ENCODE measurements at places on chromosomes 11 and 22.

DNA sequence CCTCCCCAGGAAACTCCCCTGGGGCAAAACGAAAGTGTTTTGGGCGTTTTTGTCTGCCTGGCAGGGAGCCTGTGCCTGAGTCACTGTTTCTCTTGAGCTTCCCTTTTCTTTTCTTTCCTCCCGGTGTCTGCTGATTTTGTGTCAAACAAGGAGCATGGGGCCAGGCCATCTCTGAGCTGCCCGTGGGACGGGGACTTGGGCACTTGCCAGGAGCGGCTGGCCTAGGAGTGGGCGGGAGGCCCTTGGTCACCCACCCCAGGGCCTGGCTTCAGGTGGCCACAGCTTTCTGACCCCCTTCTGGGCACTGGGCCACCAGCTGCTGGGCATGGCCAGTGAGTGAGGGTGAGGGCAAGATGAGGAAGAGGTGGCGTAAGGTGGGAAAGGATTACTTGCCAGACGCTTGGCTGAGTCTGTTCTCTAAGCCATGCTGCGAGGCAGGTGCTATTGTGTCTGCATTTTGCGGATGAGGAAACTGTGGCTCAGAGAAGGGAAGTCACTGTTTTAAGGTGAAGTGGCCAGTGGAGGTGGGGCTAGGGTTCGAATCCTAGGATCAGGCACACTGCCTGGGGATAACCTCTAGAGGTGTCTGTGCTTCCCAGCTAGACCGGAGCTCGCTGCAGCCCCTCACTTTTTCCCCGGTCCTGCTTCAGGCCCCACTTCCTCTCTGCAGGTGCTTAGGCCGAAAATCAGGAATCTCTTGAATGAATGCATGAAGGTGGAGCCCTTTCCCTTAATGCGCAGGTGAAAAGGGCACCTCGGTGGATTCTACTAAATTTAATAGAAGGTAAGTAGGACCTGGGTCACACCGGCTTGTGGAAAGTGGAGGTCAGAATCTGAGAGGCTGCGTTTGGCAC is 7.8 kb upstream of the NFAM1 start:
- DNase-seq: no peak

DNA sequence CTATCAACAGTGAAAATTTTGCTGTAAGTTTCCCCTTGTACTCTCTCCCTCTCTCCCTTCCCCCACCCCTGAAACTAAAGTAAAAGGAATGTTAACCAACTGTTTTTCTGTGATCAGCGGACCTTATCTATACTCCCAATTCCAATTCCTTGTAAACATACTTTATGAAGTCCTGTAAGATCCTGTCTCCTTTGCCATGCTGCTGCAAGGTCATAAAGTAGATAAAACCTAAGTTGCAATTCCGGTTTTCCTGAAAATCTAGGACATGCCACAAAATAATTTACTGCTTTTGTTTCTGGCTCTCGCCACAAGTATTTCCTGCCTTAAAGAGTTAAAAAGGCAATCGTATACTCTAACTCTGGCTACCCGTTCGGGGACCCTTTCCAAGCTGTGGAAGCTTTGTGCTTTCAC is 1469.0 kb downstream of the LRRC4C start:
- no peak for DNase-seq

DNA sequence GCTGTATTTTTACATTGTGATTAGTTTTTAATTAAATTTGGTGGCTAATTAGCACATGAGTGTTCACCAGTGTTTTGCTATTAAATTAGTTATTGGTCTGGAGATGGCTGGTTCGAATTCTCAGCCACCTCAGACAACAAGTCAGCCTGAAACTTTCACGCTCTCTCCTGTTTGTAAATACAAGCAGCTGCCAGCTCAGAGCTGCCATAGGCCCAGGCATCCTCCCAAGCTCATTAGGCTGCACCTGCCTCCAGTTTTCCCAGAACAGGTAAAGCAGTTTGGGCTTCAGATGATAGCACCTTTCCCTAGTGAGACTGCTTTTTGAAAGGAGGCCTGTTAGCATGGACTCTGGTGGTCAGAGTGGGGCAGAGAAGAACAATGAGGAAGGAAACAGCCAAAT is 156.8 kb downstream of the NAV2 start:
- DNase-seq: no peak

DNA sequence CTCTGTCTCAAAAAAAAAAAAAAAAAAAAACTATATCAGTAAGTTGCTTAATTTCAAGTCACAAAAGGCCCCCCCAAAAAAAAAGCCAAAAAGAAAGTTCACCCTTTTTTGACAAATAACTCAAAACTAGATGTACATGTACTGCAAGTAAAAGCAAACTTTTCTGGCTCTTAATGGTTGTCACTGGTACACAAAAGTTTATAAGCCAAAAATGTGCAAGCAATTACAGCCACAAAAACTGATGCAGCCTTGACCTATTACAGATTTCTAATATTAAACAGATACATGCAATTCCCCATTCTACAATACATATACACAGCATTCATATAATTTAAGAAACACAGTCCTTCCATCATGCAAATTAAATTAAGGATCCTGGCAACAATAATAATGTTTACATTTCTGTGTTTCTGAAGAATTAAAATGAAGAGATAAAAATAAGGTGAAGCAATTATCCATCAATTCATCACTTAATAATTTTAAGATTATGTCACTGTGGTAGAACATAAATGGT is 18.6 kb downstream of the PICALM start:
- no peak for DNase-seq

GRCh38 chr11:117843666-117844484 is 19.3 kb upstream of the FXYD2 start:
- peak; percentile 84 for DNase-seq

DNA sequence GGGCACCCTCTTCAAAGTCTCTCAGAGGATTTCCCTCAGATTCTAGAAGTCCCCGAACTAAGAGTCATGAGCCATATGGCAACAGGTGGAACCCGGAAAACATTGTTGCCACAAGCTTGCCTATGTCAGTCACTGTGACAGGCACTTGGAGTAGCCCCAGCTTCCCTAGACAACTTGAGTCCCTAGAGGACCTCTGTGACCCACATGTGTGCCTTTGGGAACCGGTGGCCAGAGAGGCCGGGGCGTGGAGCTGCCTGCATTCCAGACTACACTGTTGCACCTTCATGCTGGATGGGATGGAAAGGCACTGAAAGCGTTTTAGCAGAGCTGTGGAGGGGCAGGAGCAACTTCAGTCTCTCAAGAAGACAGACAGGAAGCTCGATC is 12.1 kb downstream of the SLC37A2 start:
- no peak for DNase-seq

DNA sequence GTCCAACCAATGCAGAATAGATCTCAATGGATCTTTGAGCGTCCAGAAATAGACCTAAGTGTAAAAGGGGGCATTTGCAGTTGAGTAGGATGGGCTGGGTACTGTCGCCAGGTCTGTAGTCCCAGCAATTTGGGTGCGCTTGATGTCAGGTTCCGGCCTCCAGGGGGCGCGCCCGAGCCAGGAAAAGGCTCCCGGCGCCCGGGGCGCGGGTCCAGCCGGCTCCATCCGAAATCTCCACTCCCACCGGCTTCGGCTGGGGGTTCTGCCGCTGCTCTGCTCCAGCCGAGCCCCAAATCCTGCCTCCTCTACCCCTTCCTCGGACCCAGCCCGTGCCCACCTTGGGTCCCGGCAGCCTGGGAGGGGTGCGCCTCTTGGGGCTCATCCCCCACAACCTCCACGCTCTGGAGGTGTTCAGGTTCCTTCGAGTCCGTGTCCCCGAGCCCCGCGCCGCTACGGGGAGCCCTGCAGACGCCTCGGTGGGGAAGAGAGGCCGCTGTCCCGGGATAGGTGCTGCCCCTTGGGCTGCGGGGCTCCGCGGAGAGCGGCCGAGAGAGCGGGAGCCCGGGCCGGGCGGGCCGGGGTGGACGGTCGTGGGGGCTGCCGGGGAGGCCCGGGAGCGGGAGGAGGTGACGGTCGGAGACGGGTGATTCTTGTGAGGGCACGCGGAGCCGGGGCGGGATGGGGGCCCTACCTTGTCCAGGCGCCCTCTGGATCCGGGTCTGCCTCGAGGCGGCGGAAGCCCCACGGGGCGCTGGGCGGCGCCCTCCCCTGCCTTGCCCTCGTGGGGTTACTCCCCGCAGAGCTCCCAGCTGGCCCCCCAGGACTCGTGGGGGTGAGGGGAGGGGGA is 13.0 kb upstream of the CYB5R3 start:
- peak; percentile 87 for DNase-seq

GRCh38 chr11:40129266-40129665 is 1330.2 kb downstream of the LRRC4C start:
- no peak for DNase-seq

- no peak for DNase-seq
Measured at GRCh38 chr22:20424568-20424931, 13.1 kb downstream of the SCARF2 start.

GRCh38 chr11:22343371-22344032 is 5.3 kb downstream of the SLC17A6 start:
- no peak for DNase-seq

GRCh38 chr22:21624120-21624879 is 5.5 kb downstream of the YDJC start:
- peak; percentile 41 for DNase-seq
